ENCODE measurements at places on chromosomes 5 and 9.

DNA sequence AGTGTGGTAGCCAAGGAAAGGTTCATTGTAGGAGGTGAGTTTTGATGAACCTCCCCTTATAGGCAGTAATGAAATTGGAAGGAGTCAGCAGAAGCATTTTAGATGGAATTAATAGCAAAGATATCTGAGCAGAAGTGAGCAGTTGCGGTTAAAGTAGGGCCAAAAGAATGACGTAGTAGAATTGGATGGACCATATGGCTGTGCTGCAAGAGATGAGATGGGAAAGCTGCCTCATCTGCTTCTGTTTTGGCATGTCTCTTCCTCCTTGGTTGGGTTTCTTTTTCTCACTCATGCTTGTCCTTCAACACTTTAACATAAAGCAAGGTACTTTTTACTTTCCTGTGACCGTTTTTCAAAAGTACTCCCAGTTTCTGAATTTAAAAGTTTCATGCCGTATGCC, 55.8 kb downstream of the AQP7 start:
- no peak for DNase-seq

- DNase-seq: no peak
Observed at GRCh38 chr5:113804264-113804663, 290.8 kb downstream of the YTHDC2 start.

GRCh38 chr5:55821731-55822512, 29.2 kb upstream of the IL31RA start:
- peak; percentile 60 for DNase-seq

GRCh38 chr5:150723845-150724244, 23.0 kb upstream of the RBM22 start:
- no peak for DNase-seq

GRCh38 chr9:5492965-5493678, 17.2 kb upstream of the PDCD1LG2 start:
- DNase-seq: no peak

GRCh38 chr9:134408389-134408788, 82.1 kb downstream of the RXRA start:
- no peak for DNase-seq

GRCh38 chr5:5487585-5488360, 65.3 kb downstream of the ICE1 start:
- no peak for DNase-seq

- DNase-seq: peak; percentile 39
Observed at GRCh38 chr5:151183456-151184245, 26.1 kb upstream of the ANXA6 start.

DNA sequence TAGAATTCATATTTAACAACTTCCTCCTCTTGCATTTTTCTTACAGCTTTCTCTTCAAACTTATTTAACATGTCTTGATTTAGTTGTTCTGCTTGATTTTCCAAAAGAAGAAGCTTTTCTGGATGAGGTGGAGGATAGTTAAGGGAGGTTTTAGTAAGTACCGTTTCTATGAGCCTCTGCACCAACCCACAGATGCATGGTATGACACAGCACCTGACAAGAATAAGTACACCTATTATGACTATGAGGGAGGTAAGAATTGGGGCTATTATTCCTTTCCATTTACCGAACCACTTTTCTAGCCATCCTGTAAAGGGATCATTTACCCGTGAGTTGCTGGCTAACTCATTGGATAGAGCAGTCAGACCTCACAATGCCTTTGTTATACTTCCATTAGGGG, 2.5 kb upstream of the HMGCS1 start:
- no peak for DNase-seq

DNA sequence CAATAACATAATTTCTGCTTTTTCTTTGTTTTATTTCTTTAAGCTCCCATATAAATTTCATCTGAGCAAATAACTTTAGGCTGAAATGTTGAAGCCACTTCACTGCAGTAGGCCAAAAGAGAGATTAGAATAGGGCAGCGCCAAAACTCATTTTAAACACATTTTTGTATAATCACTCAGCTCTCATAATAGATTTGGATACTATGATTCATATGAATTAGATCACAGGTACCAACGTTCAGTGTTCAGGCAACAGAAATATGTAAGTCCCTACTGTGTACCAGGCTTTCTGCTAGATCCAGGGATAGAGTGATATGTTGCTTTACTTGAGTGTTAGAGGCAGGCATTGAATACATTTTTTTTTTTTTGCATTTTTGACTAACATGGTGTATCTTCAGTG, 370.5 kb downstream of the PTPRD start:
- no peak for DNase-seq

GRCh38 chr9:99023231-99023630, 79.5 kb downstream of the COL15A1 start:
- DNase-seq: no peak
